GM10248 (cell line): ENCODE measurements at places on chromosomes 13 and 19.

GRCh38 chr19:49889687-49890348 is 6.9 kb downstream of the IL4I1 start:
- peak; percentile 60 for DNase-seq

DNA sequence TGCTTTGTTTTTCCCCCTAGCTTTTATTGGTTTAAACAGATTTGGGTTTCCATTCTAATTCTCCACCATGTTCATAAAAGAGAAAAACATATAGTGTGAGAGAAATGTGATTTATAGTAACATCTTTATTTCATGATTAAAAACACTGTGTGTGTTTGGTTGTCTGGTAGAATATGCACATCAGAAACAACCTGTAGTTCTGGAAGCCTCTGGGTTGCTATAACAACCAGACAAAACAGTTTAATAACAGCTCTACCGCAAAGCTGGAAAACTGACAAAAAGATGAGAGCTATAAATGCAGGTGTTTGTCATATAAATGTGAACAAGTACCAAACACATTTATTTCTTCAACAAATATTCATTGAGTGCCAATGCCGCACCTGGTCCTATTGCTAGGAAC is 9.8 kb downstream of the KBTBD6 start:
- DNase-seq = no peak

- no peak for DNase-seq
Observed at GRCh38 chr19:4054441-4055208, 12.1 kb downstream of the ZBTB7A start.

DNA sequence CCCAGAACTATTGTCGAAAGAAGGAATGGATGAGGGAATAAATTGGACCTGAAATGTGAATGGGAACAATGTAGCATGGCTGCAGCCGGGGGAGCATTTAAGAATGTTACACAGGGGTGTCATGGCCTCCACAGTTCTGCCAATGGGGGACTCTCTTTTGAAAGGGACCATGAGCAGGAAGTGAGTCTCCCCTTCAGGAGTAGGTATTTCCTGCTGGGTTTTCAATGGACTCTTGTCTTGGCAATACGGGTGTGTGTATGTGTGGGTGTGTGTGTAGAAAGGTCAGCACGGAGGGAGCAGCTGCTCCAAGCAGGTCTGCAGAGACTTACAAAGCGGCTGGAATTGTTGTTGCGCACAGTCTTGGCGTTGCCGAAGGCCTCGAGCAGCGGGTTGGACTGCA is 24.4 kb downstream of the MYO1F start:
- DNase-seq = no peak

GRCh38 chr13:113775451-113776145 is 16.6 kb downstream of the TMEM255B start:
- no peak for DNase-seq

GRCh38 chr13:99800951-99801350 is 170.6 kb downstream of the ZIC5 start:
- DNase-seq = no peak

GRCh38 chr19:2084993-2085720 is 11.0 kb downstream of the MOB3A start:
- DNase-seq = peak; percentile 88

DNA sequence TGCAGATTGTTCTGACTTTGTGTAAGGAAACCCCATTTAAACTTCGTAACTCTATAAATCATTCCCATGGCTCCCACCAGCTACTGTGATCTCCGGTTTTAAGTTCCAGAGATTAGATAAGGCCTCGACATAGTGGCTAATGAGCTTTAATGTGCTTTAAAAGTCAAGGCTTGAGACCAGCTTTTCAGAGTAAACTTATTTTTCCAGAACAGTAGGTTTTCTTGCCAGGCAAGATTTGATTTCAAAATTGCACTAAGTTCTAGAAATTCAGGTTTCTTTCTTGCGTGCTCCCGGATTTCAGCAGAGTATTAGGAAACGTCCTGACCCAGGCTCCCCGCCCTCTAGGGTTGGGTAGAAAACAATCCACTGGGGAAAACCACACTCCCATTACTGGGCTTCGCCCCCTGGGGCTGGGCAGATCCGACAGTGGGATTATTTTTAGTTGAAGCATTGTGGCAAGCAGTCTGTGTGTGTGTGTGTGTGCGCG is 43.3 kb downstream of the CRYL1 start:
- DNase-seq = no peak

GRCh38 chr19:32227561-32228165 is 117.7 kb upstream of the ZNF507 start:
- DNase-seq = no peak

DNA sequence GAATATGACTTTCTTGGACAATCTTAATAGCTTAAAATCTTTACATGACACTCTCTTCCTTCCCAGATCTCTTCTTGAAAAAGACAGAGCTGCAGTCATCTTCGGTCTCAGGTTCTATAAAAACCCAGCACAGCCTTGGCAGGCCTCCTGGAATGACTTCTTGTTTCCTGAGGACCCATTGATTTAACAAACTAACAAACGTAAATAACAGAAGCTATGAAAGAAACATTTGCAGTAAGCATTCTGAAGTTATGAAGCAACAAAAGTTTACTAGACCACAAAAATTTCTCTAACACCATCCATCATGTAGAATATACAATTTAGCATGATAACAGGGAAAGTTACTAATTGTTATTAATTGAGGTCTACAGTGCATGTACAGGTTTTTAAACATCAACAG is 62.8 kb upstream of the STARD13 start:
- no peak for DNase-seq

GRCh38 chr19:57434386-57435061 is 601 bp upstream of the ZNF749 start:
- DNase-seq = no peak

- no peak for DNase-seq
Observed at GRCh38 chr13:30972888-30973377, 40.5 kb downstream of the TEX26 start.

DNA sequence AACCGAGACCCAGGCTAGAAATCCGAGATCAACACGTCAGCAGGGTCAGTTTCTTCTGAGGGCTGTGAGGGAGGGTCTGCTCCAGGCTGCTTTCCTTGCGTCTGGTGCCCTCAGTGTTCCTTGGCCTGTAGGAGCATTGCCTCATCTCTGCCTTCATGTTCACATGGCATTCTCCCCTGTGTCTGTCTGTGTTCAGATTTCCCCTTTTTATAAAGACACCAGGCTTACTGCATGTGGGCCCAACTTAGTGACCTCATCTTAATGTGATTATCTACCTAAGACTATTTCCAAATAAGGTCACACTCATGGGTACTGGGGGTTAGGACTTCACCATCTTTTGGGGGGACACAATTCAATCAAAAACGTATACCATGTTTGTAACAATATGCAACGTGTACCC is 57.2 kb upstream of the C1QTNF9 start:
- no peak for DNase-seq

DNA sequence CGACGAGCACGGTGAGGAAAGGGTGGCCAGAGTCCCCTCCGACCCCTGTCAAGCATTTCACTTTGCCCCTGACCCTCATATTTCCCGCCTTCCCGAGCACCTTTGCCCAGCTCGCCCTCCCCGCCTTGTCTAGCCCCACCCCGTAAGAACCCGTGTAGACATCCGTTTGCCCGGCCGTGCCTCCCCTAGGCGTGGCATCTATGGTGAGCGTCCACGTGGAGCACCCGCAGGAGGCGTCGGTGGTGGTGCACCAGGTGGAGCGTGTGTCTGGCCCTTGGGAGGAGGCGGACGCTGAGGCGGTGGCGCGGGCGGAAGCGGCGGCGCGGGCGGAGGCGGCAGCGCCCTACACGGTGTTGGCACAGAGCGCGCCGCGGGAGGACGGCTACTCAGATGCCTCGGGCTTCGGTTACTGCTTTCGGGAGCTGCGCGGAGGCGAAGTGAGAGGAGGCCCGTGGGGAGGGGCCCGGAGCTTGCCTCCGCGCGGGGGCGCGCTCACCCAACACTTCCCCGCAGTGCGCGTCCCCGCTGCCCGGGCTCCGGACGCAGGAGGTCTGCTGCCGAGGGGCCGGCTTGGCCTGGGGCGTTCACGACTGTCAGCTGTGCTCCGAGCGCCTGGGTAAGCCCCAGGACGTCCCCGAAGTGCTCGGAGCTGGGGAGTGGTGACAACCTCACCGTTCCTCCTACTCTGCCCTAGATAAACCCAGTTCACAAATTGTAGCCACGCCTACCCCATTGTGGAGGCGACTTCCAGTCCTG is 4.2 kb downstream of the LTBP4 start:
- peak; percentile 76 for DNase-seq

GRCh38 chr19:28933039-28933438 is 279.9 kb downstream of the UQCRFS1 start:
- no peak for DNase-seq

- no peak for DNase-seq
Observed at GRCh38 chr19:48819366-48819816, 8.6 kb upstream of the BCAT2 start.

GRCh38 chr13:75762076-75762937 is 126.2 kb downstream of the LMO7 start:
- peak; percentile 49 for DNase-seq
